ENCODE measurements at places on chromosomes 6 and 20. TPM values are rescaled to one million over a fixed set of nuclear protein-coding genes. Genes with fewer than 3 reads are reported as not detected.

The IL20RA gene
- total RNA-seq = not detected

The PRND gene
- total RNA-seq = not detected

The PROKR2 gene
- not detected for total RNA-seq

DNA sequence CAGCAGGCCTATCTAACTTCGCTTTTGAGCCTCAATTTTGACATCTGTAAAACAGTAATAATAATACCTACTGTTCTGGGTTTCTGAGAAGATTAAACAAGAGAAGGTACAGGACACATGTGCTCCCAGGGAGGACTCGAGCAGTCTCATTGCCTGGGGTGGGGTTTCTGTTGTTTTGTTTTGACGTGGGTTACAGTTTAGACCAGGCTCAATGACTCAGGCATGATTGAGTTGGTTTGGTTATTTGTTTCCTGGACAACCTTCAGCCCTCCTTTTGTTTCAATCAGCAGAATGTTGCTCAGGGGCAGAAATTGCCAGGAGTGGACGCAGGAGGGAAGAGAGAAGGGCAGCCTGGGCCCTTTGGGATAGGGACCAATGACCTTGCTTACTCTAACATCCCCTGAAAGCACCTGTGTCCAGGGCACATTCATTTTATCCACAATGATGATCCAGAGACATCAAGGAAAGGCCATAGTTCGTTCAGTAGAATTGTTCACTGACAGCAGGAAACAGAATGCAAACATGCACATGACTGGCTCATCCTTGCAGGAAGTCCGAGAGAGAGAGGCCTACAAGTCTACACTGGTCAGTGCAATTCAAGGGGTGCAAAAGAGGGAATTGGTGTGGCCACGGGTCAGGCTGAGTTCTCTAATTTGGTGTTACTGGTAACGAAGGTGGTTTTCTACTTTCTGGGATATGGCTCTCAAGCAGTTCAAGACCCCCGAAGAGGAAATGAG lies 74.5 kb upstream of the MRPS10 start:
- no peak for DNase-seq

DNA sequence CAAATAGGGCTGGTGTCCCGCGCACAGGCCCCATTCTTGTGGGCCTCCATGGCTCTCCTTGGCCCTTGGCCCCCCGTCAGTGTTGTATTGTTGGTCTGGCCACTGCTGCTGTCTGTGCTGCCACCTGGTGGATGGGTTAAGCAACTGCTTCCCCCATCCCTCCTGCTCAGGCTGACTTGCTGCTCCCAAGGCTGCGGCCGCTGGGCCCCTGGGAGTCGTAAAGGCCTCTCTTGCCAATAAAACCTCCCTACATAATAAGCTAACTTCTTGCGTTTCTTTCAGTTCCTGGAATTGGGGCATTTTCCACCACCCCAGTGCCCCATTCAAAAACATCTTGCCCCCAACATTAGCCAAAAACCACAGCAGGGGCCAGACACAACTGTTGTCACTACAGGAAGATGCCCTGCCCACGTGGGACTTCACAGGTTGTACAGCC lies 27.1 kb downstream of the CD83 start:
- DNase-seq = peak; percentile 90

DNA sequence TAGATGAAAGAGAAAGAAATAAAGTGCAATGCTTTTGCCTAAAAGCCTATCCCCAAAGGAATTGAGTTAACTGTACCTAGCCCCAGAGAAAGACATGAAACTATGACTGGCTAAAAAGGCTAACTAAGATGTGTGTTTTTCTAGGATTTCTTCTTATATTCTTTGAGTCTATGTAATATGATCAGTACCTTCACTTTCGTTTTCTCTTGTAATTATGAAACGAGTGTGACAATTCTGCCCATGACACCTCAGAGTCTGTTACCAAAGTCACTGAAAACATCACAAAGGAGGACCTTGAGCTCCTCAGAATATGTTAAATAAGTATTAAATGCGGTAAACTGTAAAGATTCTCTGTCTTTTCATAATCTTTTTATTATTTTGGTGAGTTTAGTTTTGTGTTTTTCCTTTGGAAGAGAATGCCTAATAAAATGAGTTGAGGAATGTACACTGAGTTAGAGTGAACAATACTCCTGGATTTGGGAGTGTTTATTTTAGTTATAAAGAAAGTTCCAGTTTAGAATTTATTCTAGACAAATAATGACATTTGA lies 141.3 kb downstream of the FUT9 start:
- no peak for DNase-seq

GRCh38 chr6:107862383-107862782 lies 38.3 kb upstream of the SCML4 start:
- DNase-seq = no peak

- no peak for DNase-seq
Observed at GRCh38 chr6:15879371-15880261, 216.8 kb upstream of the DTNBP1 start.

DNA sequence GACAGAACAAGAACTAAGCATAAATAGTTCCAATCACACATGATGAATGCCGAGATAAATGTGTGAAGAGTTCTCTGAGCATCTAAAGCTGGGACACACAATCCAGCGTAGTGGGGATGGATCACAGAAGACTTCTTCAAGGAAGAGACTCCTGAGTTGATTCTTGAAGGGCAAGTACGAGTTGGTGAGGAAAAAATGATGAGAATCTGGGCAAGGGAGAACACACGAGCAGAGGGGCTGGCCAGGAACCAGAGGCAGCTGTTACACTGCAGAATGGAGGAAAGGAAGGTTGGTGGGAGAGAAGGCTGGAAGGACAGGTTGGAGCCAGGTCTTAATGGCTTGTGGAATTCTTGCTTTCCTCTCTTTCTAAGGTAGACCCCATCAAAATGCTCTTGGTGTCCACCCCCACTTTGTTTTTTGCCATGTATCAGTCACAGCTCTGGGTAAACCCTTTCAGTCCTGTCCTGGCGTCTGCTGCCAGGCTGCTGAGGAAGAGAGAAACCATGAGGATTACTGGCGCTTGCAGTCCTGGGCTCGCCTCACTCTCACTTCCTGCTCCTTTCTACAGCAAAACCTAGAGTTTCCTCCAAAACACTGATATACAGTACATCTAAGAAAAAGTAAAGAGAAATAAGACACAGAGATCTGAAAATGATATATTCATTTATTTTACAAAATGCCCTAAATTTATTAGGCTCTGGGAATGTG lies 127.6 kb upstream of the FAM184A start:
- no peak for DNase-seq

Measured in osteocyte (in vitro differentiated cells).